ENCODE measurements at places on chromosomes 3 and 15.

DNA sequence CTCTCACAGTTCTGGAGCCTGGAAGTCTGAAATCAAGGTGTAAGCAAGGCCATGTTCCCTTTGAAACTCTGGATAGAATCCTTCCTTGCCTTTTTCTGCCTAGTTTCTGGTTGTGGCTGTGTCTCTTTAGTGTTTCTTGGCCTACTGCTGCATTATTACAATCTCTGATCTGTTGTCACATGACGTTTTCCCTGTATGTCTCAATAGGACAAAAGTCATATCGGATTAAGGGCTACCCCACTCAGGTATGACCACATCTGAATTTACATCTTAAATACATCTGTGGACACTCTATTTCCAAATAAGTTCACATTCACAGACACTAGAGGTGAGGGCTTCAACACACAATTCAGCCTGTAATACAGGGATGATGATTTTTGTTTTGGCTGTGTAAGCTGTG is 13.3 kb downstream of the NECTIN3 start:
- DNase-seq: no peak

GRCh38 chr15:70892912-70893560 is 410 bp downstream of the LRRC49 start:
- no peak for DNase-seq

GRCh38 chr15:27468151-27468591 is 497.2 kb downstream of the GABRG3 start:
- no peak for DNase-seq

GRCh38 chr3:45003859-45004258 is 22.2 kb upstream of the CLEC3B start:
- DNase-seq: no peak

- no peak for DNase-seq
Observed at GRCh38 chr3:141240687-141241615, 9.3 kb downstream of the PXYLP1 start.

GRCh38 chr15:20348291-20348899 is 193.2 kb downstream of the GOLGA6L6 start:
- DNase-seq: no peak

DNA sequence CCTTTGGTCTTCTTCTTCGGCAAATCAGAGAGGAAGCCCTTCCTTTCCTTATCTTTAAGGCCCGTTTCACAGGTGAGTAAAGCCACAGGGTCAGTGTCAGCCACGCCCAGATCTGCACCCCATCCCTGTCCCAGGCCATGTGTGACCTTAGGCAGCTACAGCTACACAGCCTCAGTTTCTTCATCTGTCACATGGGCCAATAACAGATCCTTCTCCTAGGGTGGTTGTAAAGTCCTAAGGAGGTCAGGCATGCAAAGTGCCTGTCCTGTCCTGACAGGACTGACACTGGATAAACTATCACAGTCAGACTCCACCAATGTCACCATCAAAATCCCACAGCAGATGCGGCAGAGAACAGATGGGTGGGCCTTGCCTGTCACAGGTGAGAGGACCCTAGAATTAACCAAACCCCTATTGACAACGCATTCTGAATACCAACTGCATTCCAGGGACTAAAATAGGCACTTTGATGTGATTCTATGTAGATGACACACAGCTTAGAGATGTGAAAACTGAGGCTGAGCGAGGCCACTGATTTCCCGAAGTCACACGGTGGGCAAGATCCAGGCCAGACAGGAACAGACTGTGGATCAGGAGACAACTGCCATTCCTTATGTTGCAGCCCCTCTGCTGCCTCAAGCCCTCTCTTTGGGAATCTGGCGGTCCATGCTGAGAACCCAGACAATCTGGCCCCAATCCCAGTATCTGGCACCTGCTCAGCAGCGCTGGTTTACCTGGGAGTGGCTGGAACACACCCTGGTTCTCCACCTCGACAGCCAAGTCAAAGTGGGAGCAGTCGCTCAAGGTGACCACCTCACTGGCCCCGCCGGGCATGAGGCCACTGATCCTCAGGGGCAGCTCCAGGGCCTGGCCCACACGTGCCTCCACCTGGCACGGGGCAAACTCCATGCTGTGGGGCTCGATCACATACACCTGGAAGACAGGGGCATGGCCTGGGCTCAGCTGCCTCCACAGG is 48.7 kb downstream of the NUP210 start:
- DNase-seq: no peak

GRCh38 chr3:149128821-149129220 is 617 bp upstream of the HPS3 start:
- no peak for DNase-seq

DNA sequence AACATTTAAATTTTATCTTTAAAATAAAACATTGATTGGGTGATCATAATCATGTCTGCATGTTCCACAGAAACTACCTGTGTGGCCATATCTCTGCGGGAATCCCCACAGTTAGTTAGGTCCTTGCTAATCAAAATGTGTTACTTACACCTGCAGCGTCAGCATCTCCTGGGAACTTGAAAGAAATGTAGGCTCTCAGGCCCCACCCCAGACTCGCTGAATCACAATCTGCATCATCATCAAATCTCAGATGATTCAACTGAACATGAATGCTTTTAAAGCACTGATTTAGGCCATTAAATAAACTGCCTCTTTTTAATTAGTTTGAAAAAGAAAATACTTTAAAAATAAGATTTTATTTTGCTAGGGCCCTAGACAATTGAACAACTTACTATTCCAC is 577.8 kb downstream of the PYDC2 start:
- no peak for DNase-seq

DNA sequence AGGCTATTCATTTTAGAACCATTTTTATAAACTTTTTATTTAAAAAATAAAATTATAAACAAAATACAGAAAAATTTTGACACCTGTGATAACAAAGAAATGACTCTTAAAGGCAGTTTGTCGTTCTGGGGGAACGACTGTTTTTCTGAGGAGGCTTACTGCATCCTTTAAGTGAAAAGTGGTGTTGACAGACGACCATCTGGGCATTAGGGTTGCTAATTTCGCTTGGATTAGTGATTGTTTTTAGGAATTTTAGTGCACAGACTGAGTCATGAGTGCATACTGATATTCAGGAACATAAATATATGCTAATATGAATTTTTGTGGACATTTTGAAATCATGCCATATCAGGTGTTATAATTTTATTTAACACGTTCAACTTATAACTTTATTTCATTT is 28.5 kb downstream of the OSTN start:
- no peak for DNase-seq

DNA sequence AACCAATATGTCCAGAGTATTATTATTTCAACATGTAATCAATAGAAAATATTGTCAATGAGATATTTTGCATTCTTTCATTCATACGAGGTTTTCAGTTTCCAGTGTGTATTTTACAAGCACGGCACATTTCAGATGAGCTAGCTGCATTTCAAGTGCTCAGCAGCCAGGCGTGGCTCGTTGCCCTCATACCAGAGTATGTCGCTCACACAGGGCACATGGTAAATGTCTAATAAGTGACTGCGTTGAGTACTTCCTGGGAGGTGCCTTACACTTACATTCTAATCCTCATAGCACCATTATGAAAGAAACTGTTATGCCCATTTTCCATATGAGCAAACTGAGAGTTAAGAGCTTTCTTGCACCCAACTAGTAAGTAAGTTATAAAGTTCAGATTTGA is 47.4 kb downstream of the TMEM266 start:
- DNase-seq: no peak

DNA sequence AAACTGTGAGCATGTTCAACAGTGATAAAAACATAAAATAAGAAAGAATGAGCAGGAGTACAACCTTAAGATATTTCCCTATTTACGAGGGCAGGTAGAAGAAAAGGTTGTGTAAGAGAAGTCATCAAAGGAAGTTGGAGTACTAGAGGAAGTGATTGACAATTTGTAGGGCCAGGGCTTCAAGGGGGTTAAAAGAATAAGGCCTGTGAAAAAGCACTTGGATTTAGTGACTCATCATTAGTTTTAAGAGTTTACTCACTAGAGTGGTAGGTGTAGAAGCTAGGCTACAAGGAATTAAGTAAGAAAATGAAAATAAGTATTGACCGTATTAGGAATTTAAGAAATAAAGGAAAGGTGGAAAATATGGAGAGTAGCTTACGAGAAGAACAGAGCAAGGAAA is 23.6 kb downstream of the KCNMB3 start:
- no peak for DNase-seq

DNA sequence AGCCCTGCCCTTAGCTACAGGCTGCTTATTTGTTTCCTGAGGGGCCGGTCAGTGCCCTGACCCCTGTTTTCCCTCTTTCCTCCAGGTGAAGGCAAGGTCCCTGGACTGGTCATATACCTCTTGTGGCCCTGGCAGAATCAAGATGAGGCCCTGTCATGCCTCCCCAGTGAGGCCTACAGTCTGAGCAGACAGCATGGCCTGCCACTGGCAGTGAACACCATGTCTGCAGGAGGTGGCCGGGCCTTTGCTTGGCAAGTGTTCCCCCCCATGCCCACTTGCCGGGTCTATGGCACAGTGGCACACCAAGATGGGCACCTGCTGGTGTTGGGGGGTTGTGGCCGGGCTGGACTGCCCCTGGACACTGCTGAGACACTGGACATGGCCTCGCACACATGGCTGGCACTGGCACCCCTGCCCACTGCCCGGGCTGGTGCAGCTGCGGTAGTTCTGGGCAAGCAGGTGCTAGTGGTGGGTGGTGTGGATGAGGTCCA is 1.2 kb downstream of the KLHDC8B start:
- DNase-seq: no peak

DNA sequence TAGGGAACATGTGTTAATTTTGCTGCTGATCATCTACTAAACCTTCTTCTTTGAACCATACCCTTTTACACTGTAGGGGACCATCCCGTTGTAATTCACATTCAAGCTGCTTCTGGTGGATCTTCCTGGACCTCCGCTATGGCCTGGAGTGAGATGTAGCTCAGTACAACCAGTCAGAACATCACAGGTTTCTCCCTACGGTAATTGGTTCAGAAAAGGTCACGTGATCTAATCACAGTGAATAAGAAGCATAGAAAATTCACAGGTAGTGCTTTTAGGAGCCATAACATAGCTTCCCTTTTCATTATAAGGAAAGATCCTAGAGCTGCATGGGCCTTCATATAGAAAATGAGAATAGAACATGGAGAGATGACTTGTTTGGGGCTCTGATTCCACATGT is 320.8 kb upstream of the PDZRN3 start:
- no peak for DNase-seq

GRCh38 chr3:117762621-117763037 is 1053.0 kb downstream of the TUSC7 start:
- DNase-seq: no peak

DNA sequence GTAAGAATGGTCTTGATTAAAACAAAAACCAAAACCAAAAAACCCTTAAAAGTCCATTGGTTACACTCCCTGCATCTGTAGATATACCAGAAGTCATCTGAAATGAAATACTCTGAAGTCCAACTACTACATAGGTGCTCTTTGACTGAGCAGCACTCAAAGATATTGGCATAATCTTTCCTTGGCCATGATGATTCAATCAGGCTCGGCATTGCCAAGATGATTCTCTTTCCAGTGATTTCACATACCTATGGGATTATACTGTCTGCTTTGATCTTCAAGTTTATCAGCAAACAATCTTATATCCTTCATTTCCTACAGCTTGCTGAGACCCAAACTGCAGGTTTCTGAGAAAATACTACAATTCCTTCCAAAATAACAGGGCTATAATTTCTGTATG is 35.9 kb upstream of the DIPK2A start:
- DNase-seq: no peak

- DNase-seq: no peak
Observed at GRCh38 chr3:24388611-24389010, 106.0 kb downstream of the THRB start.

DNA sequence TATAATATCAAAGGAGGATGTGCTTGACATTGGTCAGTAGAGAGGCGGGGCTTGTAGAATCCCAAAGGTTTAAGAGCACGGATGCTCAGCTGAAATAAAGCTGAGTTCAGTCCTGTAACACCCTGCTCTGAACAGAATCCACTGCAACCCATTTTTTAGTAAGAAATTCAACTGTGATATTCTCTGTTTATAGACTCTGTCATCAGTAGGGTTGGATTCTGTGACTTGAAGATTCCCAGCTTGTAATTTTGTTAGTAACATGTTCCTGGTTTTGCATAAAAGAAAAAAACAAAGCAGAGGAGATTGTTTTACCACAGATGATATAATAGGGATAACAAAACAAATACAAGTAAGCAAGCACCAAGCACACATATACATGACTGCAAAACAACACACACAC is 324.6 kb upstream of the NR2F2 start:
- DNase-seq: no peak

GRCh38 chr3:37729119-37729518 is 132.6 kb upstream of the CTDSPL start:
- DNase-seq: no peak

DNA sequence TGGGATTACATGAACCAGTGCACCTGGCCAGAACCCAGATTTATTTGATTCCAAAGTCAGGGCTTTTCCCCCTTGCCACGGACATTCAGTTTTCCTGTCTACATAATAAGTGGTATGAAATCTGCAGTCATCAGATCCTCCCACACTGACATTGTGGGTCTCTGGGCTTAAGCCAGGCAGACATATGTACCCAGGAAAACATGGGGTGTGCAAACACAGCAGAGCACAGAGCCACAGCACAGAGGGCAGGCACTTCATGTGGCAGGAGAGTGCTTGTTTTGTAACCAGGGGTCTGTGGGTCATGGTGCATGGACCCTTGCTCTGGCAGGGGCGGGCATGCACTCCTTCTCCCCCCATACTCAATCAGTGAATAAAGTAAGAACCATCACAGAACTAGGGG is 6.1 kb upstream of the ABTB1 start:
- no peak for DNase-seq

- DNase-seq: no peak
Observed at GRCh38 chr3:65967451-65967850, 71.3 kb downstream of the MAGI1 start.

GRCh38 chr15:50224606-50225005 is 40.9 kb downstream of the HDC start:
- DNase-seq: no peak

GRCh38 chr3:16790432-16791400 is 94.0 kb upstream of the PLCL2 start:
- DNase-seq: no peak

DNA sequence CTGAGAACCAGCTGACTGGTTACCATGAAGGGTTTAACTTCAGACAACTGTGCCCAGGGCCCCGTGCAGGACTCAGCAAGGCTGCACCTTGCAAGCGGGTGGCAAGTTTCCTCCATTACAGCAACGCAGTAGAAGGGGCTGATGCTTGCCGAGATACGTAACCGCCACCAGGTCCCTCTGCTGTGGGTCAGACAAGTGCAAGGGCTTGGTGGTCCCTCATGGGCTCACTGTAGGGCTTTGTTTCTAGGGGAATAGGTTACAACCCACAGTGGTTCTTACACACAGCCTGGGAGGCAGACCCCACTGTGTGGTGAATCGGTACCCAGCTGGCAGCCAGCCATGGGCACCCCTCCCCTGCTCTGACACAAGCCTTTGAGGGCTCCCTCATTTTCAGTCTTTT is 15.5 kb upstream of the SNRPA1 start:
- no peak for DNase-seq

GRCh38 chr3:160758929-160759577 is 3.0 kb downstream of the PPM1L start:
- no peak for DNase-seq
